ENCODE measurements at places on chromosomes 6 and 20.

- DNase-seq: no peak
These were observed 210.5 kb upstream of the RSPO3 start for GRCh38 chr6:126907996-126908395.

GRCh38 chr6:122620902-122621301 lies 10.7 kb downstream of the PKIB start:
- DNase-seq: no peak

GRCh38 chr6:105072798-105073199 lies 107.0 kb downstream of the POPDC3 start:
- no peak for DNase-seq

GRCh38 chr20:20463933-20464374 lies 96.0 kb downstream of the INSM1 start:
- DNase-seq: no peak

DNA sequence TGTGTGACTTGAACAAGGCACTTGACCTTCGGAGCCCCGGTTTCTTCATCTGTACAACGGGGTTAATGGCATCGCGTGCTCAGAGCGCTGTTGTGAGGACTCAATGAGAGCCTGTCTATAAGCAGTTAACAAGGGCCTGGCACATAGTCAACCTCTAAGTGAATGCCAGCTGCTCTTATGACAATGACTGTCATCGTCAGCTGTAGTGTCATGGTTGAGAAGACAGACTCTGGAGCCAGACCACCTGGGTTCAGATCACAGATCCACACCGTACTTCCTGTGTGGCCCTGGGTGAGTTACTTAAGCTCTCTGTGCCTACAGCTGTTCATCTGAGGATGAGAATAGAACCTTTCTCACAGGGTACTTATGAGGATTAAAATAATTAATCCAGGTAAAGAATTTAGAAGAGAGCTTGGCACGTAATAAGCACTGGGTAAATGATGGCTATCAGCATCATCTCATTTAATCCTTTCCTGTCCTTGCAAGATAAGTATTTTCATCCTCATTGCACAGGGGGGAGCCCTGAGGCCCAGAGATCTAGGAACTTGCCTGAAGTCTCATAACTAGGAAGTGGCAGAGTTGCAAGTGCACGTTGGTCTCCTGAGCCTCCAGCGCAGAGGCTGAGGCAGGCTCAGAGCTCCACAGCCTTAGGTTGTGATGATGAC lies 105.3 kb downstream of the EYA2 start:
- no peak for DNase-seq

DNA sequence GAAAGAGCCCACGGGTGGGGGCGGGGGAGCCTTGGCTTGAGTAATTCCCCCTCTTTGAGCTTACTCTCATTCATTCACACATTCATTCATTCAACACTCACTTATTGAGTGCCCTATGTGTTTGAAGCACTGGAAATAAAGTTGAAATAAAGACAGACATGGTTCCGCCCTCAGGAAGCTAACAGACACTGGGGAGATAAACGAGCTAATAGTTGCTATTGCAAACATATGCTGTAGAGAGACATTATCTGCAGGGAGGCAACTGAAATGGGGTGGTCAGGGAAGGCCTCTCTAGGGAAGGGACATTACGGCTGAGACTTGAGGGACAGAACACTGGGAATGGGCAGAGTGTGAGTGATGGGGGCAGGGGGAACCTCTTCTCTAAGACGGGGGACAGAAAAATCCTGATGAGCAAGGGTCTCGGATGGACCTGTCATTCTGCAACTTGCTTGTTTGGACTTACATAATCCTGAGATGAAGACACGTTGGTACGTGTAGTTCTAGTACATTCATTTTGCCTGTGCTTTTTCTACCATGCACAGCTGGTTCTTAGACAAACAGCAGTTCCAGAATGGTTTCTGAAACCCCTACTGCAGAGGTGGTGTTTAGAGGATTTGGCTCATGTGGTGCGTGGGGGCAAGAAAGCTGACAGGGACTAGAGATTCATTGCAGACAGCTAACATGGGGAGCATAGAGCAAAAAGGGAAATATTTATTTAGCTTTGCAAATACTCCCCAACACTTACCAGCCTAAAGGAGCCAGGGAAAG lies 71.1 kb upstream of the BLCAP start:
- DNase-seq: no peak

DNA sequence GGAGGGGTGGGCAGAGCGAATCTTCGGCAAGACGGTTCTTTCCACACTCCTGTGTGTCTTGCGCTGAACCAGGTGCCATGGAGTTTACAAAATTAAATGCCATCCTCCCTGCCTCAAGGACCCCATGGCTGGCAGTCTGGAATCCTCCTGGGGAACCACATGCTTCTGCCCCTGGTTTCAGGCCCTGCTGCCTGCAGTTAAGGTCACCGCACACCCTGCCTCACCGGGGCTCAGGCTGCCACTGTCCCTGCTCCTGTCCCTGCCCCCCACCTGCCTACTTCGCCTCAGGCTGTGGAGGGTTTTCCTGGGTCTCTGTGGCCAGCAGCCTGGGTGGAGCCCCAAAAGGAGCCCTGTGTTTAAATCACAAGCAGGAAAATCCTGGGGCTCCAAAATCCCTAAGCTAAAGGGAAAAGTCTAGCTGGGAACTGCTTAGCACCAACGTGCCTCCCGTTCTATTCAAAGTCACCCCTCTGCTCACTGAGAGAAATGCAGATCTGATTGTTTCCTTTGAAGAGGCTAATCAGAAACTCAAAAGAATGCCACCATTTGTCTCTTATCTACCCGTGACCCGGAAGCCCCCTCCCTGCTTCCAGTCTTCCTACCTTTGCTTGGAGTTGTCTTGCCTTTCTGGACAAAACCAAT lies 10.6 kb upstream of the TTLL2 start:
- DNase-seq: no peak

GRCh38 chr6:139407718-139408222 lies 33.3 kb upstream of the CITED2 start:
- DNase-seq: no peak

- DNase-seq: peak; percentile 4
These were observed 50.2 kb downstream of the HDAC2 start for GRCh38 chr6:113920663-113921267.

DNA sequence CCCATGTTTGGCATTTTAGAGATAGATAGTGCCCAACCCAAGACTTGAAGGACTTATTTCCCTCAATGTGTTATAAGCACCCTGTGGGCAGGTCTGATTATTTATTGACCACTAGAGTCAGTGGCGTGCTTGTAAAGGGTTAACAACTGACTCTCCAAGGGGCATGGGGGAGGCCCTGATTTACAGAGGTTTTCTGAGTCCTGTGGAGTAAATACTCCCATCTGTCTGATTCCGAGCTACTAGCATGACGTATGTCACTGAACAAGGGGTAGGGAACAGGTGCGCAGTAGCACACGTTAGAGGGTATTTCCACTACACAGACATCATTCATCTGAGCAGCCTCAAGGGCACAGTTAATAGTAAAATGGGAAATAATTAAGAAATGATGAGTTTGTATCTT lies 17.4 kb upstream of the TRAM2 start:
- no peak for DNase-seq

DNA sequence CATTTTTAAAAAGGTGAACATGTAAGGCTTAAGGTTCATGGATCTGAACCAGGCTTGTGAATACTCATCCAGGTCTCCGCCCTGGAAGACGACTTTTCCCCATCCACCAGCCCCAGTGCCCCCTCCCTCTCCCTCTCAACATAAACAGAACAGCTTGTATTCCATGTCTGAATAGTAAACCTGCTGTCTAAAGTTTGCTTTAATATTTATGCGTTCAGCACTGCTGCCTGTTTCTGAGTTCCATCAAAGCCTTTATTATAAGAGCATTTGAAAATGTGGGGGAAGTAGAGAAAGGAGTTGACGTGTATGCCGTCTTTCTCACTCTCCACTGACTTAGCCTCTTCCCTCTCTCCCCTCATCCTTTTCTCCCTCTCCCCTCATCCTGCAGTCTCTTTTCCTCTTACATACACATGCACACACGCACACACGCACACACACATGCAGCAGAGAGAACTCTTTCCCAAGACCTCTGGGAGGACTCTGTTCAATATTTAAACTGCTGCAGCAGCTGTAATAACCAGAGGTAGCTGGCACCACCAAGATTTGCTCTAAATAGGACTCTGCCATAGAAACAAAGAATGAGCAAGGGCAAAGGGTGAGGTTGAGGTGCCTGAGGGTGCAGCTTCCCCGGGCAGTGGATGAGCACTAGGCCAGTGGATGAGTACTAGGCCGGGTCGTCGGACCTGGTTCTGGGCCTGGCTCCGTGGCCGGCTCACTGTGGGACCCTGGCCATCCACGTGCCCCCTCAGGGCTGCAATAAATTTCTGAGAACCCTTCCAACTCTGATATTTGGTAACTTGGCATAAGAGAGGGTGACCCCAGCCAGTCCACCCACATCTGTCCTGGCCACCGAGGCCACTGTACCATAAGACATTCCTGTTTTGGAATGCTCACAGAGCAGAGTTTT lies 35.4 kb upstream of the VSTM2L start:
- DNase-seq: no peak

GRCh38 chr6:84332139-84333034 lies 104.9 kb upstream of the CEP162 start:
- no peak for DNase-seq

- DNase-seq: no peak
These were observed 48.3 kb upstream of the SLC22A23 start for GRCh38 chr6:3504938-3505805.
